ENCODE measurements at places on chromosomes 1 and 21.

- peak; percentile 48 for DNase-seq
These were observed 16.8 kb upstream of the STMN1 start for GRCh38 chr1:25922971-25923552.

GRCh38 chr1:201063145-201063544 lies 39.6 kb upstream of the KIF21B start:
- no peak for DNase-seq

DNA sequence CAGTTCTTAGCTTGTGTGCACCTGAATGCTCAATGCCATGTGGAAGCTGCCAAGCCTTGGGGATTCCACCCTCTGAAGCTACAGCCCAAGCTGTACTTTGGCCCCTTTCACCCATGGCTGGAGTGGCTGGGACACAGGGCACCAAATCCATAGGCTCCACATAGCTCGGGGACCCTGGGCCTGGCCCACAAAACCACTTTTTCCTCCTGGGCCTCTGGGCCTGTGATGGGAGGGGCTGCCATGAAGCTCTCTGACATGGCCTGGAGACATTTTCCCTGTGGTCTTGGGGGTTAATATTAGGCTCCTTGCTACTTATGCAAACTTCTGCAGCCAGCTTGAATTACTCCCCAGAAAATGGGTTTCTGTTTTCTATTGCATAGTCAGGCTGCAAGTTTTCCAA lies 579.9 kb downstream of the MATN1 start:
- no peak for DNase-seq

DNA sequence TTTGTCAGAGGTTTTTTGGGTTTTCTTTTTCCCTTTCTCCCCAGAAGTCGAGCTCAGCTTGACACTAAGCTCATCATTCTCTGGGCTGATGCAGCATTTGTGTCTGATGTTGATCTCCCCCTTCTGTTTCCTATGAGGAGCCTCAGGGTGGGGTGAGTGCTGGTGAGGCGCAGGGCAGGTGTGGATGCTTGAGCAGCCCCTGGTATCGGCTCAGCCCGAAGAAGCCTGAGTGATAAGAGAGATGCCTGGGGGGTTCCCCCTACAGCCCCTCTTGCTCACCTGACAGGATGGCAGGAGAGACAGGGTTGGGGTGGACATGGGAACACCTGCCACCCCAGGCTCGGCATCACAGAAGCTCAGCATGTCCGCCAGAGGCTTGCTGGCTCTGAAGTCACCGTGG lies 239.0 kb downstream of the RHOU start:
- DNase-seq: no peak

GRCh38 chr1:196308176-196308575 lies 300.1 kb downstream of the KCNT2 start:
- no peak for DNase-seq

DNA sequence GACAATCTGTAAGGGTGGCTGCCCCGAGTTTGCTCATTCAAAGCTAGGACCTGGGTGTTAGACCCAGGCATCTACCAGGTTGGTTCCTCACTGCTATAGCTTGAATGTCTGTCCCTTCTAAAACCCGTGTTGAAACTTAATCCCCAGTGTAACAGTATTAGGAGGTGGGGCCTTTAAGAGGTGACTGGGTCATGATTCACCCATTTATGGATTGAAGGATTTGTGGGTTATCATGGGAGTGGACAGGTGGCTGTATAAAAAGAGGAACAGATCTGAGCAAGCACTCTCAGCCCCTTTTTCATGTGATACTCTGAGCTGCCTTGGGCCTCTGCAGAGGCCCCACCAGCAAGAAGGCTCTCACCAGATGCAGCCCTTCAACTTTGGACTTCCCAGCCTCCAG lies 29.4 kb downstream of the PSMG1 start:
- DNase-seq: no peak

DNA sequence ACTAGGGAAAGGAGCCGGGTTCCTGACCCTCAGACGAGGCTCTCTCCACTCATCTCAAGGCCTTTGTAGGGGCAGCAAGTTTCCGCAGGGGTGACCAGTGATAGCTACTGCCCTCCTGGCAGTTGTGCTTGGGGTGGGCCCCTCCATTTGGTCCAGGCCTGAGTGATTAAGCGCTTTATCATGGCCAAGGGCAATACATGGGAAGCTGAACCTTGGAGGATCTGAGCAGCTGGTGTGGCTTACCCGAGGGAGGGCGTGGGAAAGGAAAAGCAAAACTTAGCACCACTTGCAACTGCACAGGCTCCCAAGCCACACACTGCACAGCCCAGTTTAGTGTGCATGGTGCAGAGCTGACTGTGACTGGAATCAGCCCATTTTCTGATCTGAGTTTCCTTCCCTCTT lies 47.8 kb downstream of the GADD45A start:
- no peak for DNase-seq

GRCh38 chr1:181180407-181181031 lies 92.0 kb downstream of the IER5 start:
- DNase-seq: no peak

Data from posterior cingulate gyrus (tissue), 11 donors.